Stimulated activated CD8-positive, alpha-beta memory T cell treated with anti-CD3 and anti-CD28 coated beads, Interleukin-7, amount 100 ng/mL, for 1 hour (primary cell): ENCODE measurements at places on chromosomes 4 and X.

GRCh38 chr4:110005461-110006056 is 92.9 kb downstream of the EGF start:
- DNase-seq, result no peak

GRCh38 chr4:132101526-132101925 is 1047.6 kb upstream of the PCDH10 start:
- no peak for DNase-seq

GRCh38 chrX:87063642-87064041 is 454.0 kb upstream of the KLHL4 start:
- DNase-seq, result no peak

GRCh38 chr4:172666711-172667368 is 501.8 kb upstream of the GALNT7 start:
- no peak for DNase-seq

GRCh38 chr4:7775396-7775795 is 164.3 kb downstream of the AFAP1 start:
- DNase-seq, result no peak

DNA sequence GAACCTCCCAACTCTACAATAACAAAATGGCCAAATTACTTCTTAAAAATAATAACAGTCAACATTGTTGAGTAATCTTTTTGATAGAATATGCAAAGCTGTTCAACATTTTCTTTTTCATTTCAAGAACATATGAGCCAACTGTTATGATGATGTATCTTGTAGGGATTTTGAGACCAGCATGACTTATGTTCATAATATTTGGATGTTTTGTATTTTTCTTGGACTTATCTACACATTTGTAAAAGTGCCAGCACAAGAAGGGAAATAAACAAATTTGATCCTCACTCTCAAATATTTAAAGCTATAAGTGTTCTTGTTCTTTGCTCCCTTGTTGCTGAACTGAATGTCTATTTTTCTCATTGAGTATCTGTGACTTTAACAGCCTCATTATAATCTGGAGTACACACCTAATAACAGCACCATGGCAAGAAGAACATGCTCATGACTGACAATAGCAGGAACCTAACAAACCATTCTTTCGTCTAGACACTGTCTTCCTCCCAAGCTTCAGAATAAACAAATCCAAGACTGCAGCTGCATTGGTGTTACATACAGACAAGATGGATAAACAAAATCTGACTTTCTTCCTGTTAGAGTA is 1049.7 kb downstream of the FAT4 start:
- DNase-seq, result no peak

- DNase-seq, result no peak
These were observed 90.5 kb upstream of the PRPS2 start for GRCh38 chrX:12700745-12701144.

GRCh38 chr4:119271361-119272085 is 50.4 kb downstream of the FABP2 start:
- DNase-seq, result no peak

DNA sequence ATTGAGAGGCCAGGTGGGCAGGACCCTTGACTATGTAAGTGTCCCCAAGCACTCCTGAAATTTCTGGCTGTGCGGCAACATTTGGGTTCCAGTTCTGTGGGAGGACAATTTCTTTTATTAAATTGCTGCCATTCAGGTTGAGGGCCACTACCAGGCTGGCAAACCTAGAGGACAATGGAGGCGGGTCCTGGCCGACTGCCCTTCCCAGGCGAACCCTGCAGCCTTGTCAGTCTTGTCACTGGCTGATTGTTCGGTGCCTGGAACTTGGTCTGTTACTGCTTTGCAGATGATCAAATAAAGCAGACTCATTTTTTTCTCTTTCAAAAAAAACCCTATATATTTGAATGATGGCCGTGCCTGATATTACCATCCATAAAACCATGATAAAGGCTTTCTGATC is 6.6 kb upstream of the TMEM128 start:
- DNase-seq, result no peak

DNA sequence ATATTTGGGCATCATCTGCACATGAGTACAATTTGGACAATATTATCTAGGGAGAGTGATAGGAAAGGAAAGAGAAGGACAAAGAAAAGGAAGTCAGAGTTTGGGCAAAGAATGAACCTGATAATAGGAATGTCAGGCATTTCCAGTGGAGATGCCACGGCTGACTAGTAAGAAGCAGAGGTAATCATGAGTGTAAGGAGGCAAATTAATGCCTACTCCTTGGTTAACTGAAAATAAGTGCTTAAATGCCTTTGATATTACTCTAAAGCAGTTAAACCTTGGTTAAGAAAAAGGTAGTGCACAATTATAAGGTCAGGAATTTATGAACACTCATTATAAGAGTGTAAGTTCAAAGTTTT is 99.2 kb upstream of the DDIT4L start:
- no peak for DNase-seq

- no peak for DNase-seq
These were observed 57.3 kb upstream of the WDR19 start for GRCh38 chr4:39124885-39125599.

- no peak for DNase-seq
These were observed 3.5 kb upstream of the CDKL2 start for GRCh38 chr4:75633846-75634245.

DNA sequence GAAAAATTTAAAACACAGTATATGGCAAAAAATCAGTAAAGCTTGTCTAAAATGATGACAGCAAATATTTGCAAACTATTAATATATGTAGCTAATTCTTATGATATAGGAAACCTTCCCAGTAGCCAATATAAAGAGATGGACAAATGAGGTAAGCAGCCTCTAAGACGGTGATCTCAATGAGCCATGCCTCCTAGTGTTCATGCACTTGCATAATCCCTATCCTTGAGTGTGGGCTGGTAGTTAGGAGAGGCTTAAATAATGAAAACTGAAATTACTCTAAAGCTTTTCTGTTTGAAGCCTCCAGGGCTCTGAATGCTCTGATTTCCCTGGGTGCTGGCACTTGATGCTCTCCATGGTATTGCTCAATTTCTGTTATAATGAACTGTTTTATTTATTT is 24.6 kb upstream of the ARMCX4 start:
- no peak for DNase-seq

- DNase-seq, result no peak
These were observed 438.5 kb downstream of the INPP4B start for GRCh38 chr4:142407596-142407995.

DNA sequence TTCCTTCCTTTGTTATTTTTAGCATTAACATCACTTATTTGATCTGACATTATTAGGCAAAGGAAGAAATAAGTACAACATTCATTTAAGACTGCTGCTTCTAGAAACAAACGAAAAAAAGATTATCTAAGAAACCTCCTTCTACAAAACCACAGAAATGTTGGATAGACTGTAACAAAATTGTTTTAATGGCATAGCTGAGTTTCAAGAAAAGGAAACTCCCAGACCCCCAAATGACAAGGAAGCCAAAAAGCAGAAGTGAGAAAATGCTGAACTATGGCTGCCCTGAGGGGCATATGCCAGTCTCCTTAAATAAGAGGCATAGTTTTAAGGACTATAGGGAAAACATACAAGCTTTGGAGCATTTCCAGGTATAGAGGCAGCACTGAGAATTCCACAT is 1431.6 kb upstream of the TENM3 start:
- no peak for DNase-seq

GRCh38 chr4:26178854-26179253 is 142.0 kb upstream of the RBPJ start:
- no peak for DNase-seq

DNA sequence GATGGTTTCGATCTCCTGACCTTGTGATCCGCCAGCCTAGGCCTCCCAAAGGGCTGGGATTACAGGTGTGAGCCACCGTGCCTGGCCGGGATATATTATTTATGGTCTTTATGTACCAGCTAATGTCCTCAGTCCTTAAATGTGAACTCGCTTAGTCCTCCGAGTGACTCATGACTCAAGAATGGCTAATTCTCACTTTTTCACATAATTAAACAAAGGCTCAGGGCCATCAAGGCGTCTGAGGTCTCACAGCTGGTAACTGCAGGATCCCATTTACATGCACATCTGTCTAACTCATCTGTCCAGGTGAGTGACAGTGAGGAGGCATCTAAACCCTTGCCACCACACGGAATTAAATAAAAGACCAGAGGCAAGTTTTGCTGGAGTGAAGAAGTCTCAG is 73.5 kb downstream of the HS3ST1 start:
- no peak for DNase-seq

- DNase-seq, result no peak
These were observed 11.8 kb downstream of the CASP6 start for GRCh38 chr4:109691411-109691920.

- no peak for DNase-seq
These were observed 18.5 kb downstream of the LAP3 start for GRCh38 chr4:17595471-17596005.

- DNase-seq, result no peak
These were observed 1.0 kb downstream of the SCD5 start for GRCh38 chr4:82797405-82798111.

DNA sequence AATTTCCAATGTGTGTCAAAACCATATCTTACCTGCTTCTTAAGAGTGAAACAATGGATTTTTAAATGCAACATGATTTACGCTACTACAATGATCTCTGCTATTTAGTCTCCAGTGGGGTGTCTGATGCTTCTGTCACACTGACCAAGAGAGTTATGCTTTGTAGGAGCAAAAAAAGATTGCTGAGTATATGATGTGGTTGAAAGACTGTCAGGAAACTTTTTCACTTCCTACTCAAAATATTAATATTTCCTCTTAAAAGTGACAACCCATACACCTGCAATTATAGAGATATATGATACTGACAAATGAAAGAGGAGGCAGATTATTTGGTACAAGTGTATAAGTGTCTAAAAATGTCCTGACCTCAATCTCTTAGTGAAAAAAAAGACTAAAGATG is 105.2 kb upstream of the BMP3 start:
- DNase-seq, result no peak

GRCh38 chr4:25881193-25881592 is 18.4 kb upstream of the SEL1L3 start:
- DNase-seq, result no peak

DNA sequence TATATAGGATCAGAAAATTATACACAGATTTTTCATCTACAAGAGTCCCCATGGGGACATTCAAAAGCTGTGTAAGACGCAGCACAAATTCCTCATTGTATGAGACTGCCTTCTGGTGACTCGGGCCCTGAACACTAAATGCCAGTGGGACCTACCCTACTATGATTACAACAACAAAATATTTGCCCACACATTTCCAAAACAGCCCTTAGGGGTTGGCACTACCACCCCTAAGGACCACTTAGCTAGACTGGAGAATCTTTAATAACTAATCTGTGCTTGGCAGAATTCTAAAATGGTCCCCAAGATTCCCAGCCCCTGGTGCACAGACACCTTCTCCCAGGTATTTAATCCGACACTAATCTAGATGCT is 29.1 kb downstream of the UCHL1 start:
- no peak for DNase-seq

DNA sequence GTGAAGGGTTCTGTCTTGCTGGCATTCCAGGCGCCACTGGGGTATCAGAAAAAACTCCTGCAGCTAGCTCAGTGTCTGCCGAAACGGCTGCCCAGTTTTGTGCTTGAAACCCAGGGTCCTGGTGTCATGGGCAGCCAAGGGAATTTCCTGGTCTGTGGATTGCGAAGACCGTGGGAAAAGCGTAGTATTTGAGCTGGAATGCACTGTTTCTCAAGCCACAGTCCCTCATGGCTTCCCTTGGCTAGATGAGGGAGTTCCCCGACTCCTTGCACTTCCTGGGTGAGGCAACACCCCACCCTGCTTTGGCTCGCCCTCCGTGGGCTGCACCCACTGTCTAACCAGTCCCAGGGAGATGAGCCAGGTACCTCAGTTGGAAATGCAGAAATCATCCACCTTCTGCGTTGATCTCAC is 40.1 kb downstream of the NOP14 start:
- DNase-seq, result no peak

DNA sequence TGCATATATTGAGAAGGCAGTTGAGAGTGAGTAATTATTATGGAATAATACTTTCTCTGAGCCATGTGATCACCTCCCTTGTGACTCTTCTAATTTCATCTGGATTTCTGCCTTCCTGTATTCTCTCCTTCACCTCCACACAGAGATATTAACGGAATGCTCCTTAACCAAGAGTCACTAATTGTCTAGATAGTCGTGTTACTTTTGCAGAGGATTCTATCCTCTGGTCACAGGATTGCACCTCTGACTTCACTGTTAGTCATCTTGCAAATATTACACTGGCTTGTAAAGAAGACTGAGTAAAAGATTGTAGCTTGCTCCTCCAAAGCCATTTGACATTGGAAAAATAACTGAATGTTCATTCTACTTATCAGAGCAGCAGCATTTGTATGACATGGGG is 160.9 kb downstream of the SH2D1A start:
- DNase-seq, result no peak
